ENCODE measurements at places on chromosomes 7 and 10. TPM values are rescaled to one million over a fixed set of nuclear protein-coding genes. Genes with fewer than 3 reads are reported as not detected.
A peak's percentile ranks its signal among the peaks of the same experiment; 100 is the strongest.

- no peak overlapping the region for H3K27ac ChIP-seq
- H3K27me3 ChIP-seq: no peaks in the 10 kb centered on the region
Observed at GRCh38 chr10:104334561-104334960, 3.7 kb downstream of the ITPRIP start.

DNA sequence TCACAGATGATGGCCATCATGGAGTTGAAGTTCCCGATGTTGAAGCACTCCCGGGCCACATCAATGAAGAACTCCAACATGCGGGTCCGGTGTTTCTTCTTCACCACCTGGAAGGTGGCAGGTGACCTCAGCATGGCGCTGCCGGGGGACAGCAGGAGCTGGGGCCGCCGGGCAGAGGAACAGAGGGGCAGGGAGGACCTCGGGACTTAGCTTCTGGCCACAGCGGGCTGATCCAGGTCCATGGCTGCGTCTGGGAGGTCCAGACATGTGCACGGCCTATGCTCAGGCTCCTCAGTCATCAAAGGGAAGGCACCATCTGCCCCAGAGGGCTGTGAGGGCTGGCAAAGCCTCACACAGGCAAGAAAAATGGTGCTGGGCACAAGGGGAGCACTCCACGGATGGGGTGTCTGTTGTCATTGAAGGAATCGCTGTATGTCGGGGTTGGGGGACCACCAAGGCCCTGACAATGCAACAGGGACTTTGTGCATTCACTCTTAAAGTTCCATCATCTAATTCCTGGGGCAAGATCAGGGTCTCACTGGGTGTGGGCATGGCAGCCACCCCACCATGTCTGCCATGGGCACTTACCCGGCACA lies 60.9 kb downstream of the CSGALNACT2 start:
- no peak for DNase-seq
- H3K27ac ChIP-seq: no peak overlapping the region

- no peak overlapping the region for H3K27ac ChIP-seq
- no peaks in the 10 kb centered on the region for H3K36me3 ChIP-seq
- peaks cover 27% of the 10 kb centered on the region for H3K4me1 ChIP-seq
- H3K4me3 ChIP-seq: no peak overlapping the region
- no peaks in the 10 kb centered on the region for H3K27me3 ChIP-seq
Observed at GRCh38 chr7:114970732-114971131, 48.8 kb downstream of the MDFIC start.

DNA sequence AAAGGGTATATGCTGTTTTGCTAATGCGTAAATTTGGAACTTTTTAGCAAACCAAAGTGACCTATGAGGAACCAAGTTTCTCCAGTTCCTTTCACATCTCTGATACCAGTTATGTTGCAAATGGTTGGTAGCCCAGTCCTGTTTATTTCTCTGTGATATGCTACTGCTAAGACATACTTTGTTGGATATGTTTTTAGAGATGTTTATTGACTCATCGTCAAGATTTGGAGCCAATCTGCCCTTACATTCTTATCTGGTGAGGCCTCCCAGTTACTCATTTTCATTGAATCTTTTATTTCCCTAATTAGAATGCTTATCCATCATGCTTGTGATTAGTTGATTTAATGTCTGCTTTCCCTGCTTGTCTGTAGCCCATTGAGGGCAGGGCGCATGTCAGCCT lies 58.9 kb downstream of the LRGUK start:
- DNase-seq: no peak
- no peak overlapping the region for H3K27ac ChIP-seq
- H3K4me1 ChIP-seq: no peaks in the 10 kb centered on the region
- no peaks in the 10 kb centered on the region for H3K27me3 ChIP-seq

- peak overlapping the region; percentile 65 for H3K4me3 ChIP-seq
- no peaks in the 10 kb centered on the region for H3K36me3 ChIP-seq
- H3K27me3 ChIP-seq: no peaks in the 10 kb centered on the region
- peak; percentile 72 for DNase-seq
- peak overlapping the region; percentile 92 for H3K27ac ChIP-seq
- H3K4me1 ChIP-seq: peaks cover 22% of the 10 kb centered on the region
Observed at GRCh38 chr10:92590623-92591549, 2.0 kb upstream of the KIF11 start.

DNA sequence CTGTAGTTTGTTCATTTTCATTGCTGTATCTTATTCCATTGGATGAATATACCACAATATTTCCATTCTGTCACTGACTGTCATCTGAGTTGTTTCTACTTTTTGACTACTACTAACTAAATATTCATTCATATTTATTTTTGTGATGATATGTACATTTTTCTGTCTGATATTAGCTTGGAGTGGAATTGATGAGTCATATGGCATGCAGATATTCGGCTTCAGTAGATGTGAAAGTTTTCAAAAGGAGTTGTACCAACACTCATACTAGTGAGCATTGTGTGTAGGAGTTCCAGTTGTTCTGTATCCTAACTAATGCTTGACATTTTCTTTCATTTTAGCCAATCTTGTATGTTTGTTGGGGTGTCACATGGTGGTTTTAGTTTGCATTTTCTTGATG lies 7.7 kb downstream of the RUNDC3B start:
- H3K4me1 ChIP-seq: no peaks in the 10 kb centered on the region
- H3K27ac ChIP-seq: no peak overlapping the region
- no peak for DNase-seq
- no peaks in the 10 kb centered on the region for H3K27me3 ChIP-seq

GRCh38 chr7:31398815-31399214 lies 58.3 kb upstream of the NEUROD6 start:
- no peaks in the 10 kb centered on the region for H3K4me1 ChIP-seq
- H3K36me3 ChIP-seq: no peaks in the 10 kb centered on the region
- H3K4me3 ChIP-seq: no peak overlapping the region
- H3K27me3 ChIP-seq: no peaks in the 10 kb centered on the region

GRCh38 chr7:71695186-71695585 lies 563.2 kb downstream of the GALNT17 start:
- no peaks in the 10 kb centered on the region for H3K36me3 ChIP-seq
- H3K4me3 ChIP-seq: no peak overlapping the region
- H3K27ac ChIP-seq: no peak overlapping the region
- H3K27me3 ChIP-seq: no peaks in the 10 kb centered on the region
- no peaks in the 10 kb centered on the region for H3K4me1 ChIP-seq

DNA sequence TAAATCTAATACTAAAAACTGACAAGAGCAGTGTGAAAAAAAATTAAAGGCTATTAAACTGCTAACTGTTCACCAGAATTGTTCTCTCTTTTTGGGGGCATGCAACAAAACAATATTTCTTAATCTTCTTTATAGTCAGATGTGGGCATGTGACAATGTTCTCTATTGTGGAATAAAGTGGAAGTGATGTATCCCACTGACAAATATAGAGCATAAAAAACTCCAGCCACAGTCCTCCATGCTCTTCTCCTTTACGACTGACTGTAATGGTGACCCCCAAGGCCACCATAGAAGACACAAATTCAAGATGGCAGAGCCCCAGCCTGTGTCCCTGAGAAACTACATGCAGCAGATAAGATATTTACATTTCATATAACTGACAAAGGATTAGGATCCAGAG lies 11.6 kb upstream of the CCDC6 start:
- DNase-seq: no peak
- no peak overlapping the region for H3K4me3 ChIP-seq
- H3K4me1 ChIP-seq: no peaks in the 10 kb centered on the region
- H3K27ac ChIP-seq: no peak overlapping the region

GRCh38 chr7:9264395-9264794 lies 831.0 kb downstream of the NXPH1 start:
- no peaks in the 10 kb centered on the region for H3K4me1 ChIP-seq
- H3K27ac ChIP-seq: no peak overlapping the region
- DNase-seq: no peak

DNA sequence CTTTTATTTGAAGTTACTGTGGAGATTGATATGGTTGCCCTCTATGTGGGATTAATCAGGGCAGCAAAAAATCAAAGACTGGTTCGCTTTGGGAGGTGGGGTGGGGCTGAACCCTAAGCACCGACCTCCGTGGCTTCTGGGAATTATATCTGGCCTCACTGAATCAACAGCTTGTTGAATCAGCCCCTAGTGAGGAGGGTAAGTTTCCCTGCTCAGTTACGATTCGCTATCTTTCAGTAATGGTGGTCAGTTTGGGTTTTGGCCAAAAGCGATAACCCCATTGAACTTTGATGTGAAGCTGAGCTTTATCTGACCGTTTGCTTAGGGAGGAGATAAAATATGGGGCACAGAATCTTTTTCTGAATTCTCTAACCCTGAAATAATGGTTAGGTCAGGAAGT lies 16.6 kb upstream of the ARPC1A start:
- no peaks in the 10 kb centered on the region for H3K36me3 ChIP-seq
- no peaks in the 10 kb centered on the region for H3K27me3 ChIP-seq
- DNase-seq: no peak
- H3K27ac ChIP-seq: no peak overlapping the region
- H3K4me1 ChIP-seq: peaks cover 8% of the 10 kb centered on the region

DNA sequence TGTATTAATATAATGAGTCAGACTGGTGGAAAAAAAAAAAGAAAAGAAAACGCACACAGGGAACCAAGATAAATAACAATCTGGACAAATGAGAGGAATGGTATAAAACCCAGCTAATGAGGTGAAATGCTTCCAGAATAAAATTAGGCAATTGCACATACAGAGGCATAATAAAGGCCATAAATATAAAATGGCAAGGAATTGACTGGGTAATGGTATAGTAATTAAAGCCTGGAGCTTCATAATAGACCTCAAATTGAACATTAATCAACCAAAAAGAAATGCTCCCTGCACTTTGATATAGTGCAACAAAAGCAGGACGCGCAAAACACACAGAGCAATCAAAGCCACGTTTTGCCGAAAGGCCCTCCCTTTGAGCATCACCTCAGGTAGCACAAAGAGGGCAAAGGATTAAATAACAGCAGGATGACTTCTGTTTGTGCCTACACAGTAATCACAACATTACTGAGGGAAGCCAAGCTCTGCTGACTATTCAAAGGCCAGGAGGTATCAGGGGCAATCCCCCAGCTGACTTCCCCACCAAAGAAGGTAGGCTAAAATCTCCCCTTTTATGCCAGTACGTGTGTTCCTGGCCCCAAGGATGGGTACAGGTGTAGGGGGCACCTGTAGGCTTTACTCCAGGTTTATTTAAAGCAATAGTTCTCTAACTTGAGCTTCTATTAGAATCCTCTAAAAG lies 343.7 kb downstream of the ELMO1 start:
- H3K27ac ChIP-seq: no peak overlapping the region
- no peaks in the 10 kb centered on the region for H3K27me3 ChIP-seq
- H3K4me1 ChIP-seq: peaks cover 8% of the 10 kb centered on the region
- no peak for DNase-seq
- H3K36me3 ChIP-seq: no peaks in the 10 kb centered on the region
- H3K4me3 ChIP-seq: no peak overlapping the region

GRCh38 chr10:17685233-17685840 lies 41.4 kb downstream of the STAM start:
- H3K36me3 ChIP-seq: peaks cover 4% of the 10 kb centered on the region
- H3K4me3 ChIP-seq: no peak overlapping the region
- no peak overlapping the region for H3K27ac ChIP-seq
- H3K4me1 ChIP-seq: peaks cover 14% of the 10 kb centered on the region
- no peaks in the 10 kb centered on the region for H3K27me3 ChIP-seq

DNA sequence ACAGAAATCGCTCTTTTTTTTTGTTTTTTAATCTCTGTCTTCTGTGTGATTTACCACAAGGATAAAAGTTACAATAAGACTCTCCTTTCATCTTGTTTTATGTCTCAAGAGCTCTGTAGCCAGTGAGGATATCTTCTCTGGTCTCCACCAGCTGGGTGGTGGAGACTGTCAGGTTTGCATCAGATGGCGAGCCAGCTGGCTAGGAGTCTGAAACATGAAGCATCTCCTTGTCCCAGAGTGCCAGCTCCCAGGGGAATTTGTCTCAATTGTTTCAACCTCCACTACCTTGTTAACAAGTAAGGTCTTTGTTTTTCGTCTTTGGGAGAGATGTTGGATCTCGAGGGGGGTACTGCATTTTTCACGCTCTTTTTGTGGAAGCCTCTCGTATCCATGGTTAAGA lies 47.3 kb downstream of the FRMPD2 start:
- no peak for DNase-seq
- H3K27me3 ChIP-seq: no peaks in the 10 kb centered on the region
- H3K4me3 ChIP-seq: no peak overlapping the region

DNA sequence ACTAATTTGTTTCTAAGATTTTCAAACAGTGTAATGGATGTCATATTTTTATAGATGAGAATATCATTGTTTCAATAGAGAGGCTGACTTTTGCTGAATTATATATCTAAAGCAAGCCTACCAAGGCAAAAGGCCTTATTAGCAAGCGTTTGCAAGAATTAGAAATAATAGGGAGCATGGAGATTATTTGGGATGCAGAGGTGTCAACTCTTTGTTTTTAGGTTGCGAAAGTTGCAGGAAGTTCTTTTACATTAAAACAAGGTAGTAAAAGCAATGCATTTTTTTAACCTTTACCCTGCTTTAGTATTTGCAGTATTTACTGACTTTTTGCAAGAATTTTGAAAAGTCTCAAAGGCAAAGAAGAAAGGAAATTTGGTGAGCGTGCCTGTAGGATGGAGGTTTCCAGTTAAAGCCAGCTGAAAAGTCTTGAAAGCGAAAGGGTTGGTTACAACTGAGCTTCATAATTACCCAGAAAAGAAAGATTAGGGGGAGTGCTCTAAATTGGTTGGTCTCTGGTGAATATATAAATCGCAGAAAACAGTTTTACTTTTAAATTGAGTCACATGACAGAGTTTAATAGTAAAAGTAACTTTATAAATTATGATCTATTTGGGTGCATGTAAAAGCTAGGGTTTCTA lies 81.6 kb downstream of the MKLN1 start:
- H3K27me3 ChIP-seq: no peaks in the 10 kb centered on the region
- no peaks in the 10 kb centered on the region for H3K4me1 ChIP-seq
- H3K27ac ChIP-seq: no peak overlapping the region
- no peak overlapping the region for H3K4me3 ChIP-seq

DNA sequence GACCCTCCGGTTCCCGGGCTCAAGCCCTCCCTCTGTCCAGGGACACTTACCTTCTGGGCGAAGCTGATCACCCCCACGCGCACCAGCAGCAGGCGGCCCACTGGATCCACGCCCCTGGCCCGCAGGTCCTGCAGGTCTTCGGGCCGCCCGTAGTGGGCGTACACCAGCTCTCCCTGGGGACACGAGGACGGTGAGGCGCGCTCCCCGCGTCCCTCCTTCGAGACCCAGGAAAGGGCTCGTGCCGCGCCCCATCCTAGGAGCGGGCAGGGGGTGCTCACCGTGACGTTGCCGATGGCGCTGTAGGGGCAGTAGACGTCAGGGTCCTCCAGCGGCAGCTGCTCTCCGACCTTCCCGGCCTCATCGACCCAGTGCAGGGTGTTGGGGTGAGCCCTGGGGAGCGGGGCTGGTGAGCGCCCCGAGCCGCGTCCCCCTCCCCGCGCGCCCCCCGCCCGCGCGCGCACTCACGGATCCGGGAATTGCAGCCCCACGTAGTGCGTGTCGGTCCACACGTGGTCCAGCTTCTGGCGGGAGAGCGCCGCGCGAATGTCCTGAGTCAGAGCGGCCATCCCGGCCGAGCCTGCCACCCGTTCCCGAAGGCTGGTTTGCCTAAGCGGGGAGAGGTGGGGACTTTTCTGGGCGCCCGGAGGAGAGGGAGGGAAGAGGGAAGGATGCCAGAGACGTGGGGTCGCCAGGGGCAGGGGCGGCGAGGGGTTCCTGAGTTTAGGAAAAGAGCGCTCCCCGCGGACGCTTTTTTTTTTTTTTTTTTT lies 8.2 kb downstream of the TFR2 start:
- H3K4me3 ChIP-seq: peak overlapping the region; percentile 62
- H3K27me3 ChIP-seq: peaks cover 3% of the 10 kb centered on the region
- no peak overlapping the region for H3K27ac ChIP-seq
- peaks cover 6% of the 10 kb centered on the region for H3K4me1 ChIP-seq
- H3K36me3 ChIP-seq: no peaks in the 10 kb centered on the region
- DNase-seq: peak; percentile 77

Gene SLK
- 24.5 TPM for total RNA-seq

Gene ZNF25
- 6.4 TPM for total RNA-seq

Gene WNT8B
- total RNA-seq: not detected

Gene GPR146
- 45.4 TPM for total RNA-seq

Gene MDFIC
- total RNA-seq: 66.1 TPM

Gene CTAGE4
- total RNA-seq: not detected

Gene PDE6C
- not detected for total RNA-seq

Gene SPDYE9
- total RNA-seq: not detected

Gene FRMD4A
- 3.4 TPM for total RNA-seq

Gene PVRIG
- 51.4 TPM for total RNA-seq

Measured in B cell (primary cell).